ENCODE measurements at places on chromosomes 6 and 20.

GRCh38 chr6:52499026-52499425 lies 77.8 kb downstream of the TRAM2 start:
- H3K36me3 ChIP-seq = no peaks in the 10 kb centered on the region
- DNase-seq = no peak
- no peaks in the 10 kb centered on the region for H3K27me3 ChIP-seq
- H3K27ac ChIP-seq = no peak overlapping the region
- H3K4me3 ChIP-seq = no peak overlapping the region
- H3K4me1 ChIP-seq = no peaks in the 10 kb centered on the region

DNA sequence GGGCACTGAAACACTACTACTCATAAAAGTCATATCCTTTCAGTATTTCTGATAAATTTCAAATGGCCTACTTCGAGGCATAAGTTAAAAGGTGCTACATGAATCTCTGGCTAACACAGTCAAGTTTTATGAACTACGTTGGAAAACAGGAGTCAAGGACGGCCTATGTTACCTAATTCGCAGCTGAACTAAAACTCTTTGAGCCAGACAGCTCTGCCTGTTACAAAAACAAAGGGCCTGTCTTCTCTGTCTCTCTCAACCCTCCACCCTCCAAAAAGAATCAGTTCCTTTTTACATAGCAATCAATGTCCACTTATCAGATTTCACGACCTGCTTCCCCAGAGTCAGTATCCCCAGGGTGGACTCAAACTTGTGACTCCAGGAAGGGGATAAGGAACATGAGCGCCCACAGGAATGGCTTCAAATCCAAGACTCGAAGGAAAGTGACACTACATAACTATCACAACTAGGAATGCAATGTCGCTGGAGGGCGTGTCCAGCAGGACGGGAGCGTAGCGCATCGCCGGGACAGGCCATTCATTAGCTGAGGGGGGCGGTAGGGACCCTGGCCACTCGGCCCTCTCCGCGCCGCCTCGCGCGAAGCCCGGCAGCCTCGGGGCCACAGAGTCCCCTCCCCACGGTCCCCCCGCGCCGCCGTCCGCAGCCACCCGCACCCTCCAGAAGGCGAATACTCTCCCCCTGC lies 591 bp downstream of the IBTK start:
- H3K4me1 ChIP-seq = peaks cover 10% of the 10 kb centered on the region
- DNase-seq = no peak
- H3K27me3 ChIP-seq = no peaks in the 10 kb centered on the region
- H3K36me3 ChIP-seq = no peaks in the 10 kb centered on the region

DNA sequence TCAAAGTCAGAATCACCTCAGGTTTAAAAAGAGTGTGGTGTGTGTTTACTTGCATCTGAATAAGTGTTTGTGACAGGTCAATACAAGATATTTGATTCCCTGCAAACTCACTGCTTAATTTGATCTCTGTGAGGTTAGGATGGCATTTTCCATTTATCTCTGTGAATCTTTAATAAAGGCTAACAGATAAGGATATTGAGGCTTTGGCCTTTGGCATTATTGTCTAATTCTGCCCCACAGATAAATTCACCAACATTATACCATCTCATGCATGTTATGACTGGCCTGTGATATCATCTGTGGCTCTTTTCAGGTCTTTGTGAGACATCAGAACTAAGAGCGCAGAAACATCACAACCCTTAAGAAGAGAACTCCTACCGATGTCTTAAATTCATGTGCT lies 84.7 kb downstream of the TRMT6 start:
- no peak for DNase-seq
- H3K4me1 ChIP-seq = no peaks in the 10 kb centered on the region
- H3K27ac ChIP-seq = no peak overlapping the region
- H3K27me3 ChIP-seq = no peaks in the 10 kb centered on the region

DNA sequence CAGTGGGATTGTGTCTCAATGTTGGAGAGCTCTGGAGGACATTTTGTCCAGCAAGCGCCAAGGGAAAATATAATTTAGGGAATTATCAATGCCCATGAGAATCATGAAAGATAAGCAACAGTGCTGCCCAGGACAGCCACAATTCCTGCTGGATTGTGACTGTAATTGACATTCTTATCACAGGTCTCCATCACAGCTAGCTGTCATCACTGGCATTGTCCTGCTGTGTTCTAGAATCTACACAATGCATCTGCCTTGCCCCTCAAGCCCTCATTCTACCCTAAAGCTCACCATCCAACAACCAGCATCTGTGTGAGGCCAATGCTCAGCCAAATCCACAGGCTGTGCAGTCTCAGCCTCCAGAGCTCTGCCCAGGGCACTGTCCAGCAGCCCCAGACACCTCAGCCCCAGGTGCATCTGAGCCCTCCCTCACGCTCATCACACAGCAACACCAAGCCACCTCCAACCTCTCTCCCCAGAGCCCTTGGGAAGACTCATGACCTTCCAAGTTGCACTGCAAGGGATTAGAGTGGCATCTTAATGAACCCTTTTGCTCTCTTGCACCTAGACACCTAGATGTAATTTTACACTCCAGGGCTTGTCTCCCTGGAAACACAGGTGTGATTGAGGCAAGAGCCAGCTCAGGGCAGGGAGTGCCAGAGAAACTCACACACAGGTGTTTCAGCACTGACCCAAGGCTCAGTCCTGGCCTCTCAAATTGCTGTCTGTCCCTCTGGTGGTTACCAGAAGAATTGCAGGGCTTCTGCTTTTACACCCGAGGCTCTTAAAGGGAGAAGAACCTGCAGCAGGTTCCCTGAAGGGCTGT lies 85.2 kb upstream of the PHACTR3 start:
- no peak overlapping the region for H3K4me3 ChIP-seq
- H3K4me1 ChIP-seq = no peaks in the 10 kb centered on the region
- no peaks in the 10 kb centered on the region for H3K36me3 ChIP-seq
- H3K27me3 ChIP-seq = no peaks in the 10 kb centered on the region

DNA sequence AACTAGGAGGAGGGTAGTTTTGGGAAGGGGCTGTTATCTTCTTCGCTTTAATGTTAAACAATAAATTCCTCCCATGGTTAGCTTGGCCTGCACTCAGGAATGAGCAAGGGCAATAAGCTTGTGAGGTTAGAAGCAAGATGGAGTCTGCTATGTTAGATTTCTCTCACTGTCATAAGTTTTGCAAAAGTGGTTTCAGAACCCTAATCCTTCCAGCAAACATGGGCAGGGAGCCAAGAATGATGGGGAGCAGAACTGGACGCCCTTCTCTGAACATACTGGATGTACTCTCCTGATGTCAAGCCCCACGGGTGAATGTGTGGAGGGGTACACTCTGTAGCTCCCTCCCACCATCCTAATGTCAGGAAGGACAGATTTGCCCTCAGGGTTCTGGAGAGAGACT lies 22.3 kb downstream of the C6orf163 start:
- no peak overlapping the region for H3K4me3 ChIP-seq
- no peaks in the 10 kb centered on the region for H3K4me1 ChIP-seq
- no peaks in the 10 kb centered on the region for H3K27me3 ChIP-seq
- no peaks in the 10 kb centered on the region for H3K36me3 ChIP-seq
- no peak overlapping the region for H3K27ac ChIP-seq

All from T-cell (primary cell).